Activated CD4-positive, alpha-beta T cell treated with anti-CD3 and anti-CD28 coated beads for 36 hours (primary cell): ENCODE measurements at places on chromosomes 5 and 9. TPM values are rescaled to one million over a fixed set of nuclear protein-coding genes. Genes with fewer than 3 reads are reported as not detected.

- H3K4me1 ChIP-seq, result peaks cover 19% of the 10 kb centered on the region
- H3K27ac ChIP-seq, result no peak overlapping the region
- no peaks in the 10 kb centered on the region for H3K36me3 ChIP-seq
- no peaks in the 10 kb centered on the region for H3K27me3 ChIP-seq
Observed at GRCh38 chr5:143442385-143442784, 38.9 kb upstream of the NR3C1 start.

DNA sequence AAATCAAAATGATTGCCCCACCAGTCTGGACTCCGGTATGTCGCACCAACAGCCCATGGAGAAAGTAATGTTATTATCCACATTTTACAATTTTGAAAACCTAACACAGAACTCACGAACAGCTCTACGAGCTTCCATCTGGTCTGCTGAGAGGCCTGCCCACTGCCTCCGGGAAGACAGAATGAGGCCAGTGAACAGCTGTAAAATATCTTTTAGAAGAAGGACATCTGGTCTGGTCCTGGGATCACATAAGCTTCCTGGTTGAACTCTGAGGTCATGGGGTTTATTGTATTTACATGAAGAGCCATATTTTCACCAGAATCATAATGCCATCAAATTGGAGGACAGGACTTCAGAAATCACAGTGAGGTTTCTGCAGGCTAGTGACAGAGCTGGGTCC is 89.0 kb downstream of the FRMD3 start:
- H3K27ac ChIP-seq, result no peak overlapping the region
- H3K4me1 ChIP-seq, result no peaks in the 10 kb centered on the region
- DNase-seq, result no peak
- no peaks in the 10 kb centered on the region for H3K36me3 ChIP-seq
- H3K27me3 ChIP-seq, result no peaks in the 10 kb centered on the region

DNA sequence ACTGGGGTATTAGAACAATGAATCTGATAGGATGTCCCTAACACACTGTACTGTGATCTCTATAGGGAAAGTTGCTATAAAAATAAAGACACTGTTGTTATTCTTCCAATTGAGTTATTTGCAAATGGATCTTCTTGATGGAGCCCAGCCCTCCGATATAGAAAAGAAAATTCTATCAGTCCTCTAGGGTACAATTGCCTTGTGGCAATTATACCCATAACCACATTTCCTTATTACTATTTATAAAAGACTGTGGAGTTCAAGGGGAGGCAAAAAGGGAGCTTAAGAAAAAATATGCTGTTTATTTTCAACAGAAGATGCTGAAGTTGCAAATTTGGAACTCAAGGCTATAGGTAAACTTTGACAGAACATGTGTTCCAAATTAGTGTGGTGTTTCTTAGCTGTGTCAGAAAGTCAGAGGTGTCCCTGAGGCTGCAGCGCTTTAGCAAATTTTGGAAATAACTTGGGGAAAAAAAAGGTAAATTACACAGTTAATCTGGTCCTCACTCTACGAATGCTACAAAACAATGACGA is 116.5 kb downstream of the NFIB start:
- no peak overlapping the region for H3K27ac ChIP-seq
- H3K4me3 ChIP-seq, result no peak overlapping the region
- DNase-seq, result no peak

GRCh38 chr9:127521919-127522304 is 70.6 kb downstream of the LRSAM1 start:
- peaks cover 27% of the 10 kb centered on the region for H3K36me3 ChIP-seq
- H3K4me3 ChIP-seq, result no peak overlapping the region
- no peaks in the 10 kb centered on the region for H3K27me3 ChIP-seq
- H3K4me1 ChIP-seq, result peaks cover 2% of the 10 kb centered on the region

- H3K36me3 ChIP-seq, result peaks cover 48% of the 10 kb centered on the region
- DNase-seq, result peak; percentile 73
- H3K4me1 ChIP-seq, result peaks cover 18% of the 10 kb centered on the region
- H3K27ac ChIP-seq, result no peak overlapping the region
- no peak overlapping the region for H3K4me3 ChIP-seq
Observed at GRCh38 chr9:99231711-99232110, 9.6 kb downstream of the SEC61B start.

- peaks cover 5% of the 10 kb centered on the region for H3K4me1 ChIP-seq
- H3K36me3 ChIP-seq, result no peaks in the 10 kb centered on the region
- no peak overlapping the region for H3K27ac ChIP-seq
- H3K27me3 ChIP-seq, result no peaks in the 10 kb centered on the region
Observed at GRCh38 chr5:18772475-18772874, 1138.2 kb downstream of the TAF11L14 start.

DNA sequence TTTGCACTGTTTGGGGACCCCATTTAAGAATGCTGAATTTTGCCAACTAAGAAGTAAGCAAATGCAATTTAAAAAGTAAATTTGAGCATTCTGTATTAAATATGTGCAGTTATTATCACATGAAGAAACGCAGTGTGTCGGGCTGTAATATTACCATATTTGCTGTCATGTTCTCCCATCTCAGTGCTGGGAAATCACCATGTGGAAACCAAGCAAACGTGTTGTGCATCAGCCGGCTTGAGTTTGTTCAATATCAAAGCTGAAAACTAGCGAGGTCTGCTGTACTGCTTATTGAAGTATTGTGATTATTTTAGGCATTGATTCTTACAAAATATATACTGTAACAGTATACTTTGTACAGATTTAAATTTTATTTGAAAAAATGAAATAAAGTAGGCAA is 2.6 kb downstream of the IGIP start:
- no peak for DNase-seq
- no peak overlapping the region for H3K4me3 ChIP-seq
- no peak overlapping the region for H3K27ac ChIP-seq
- no peaks in the 10 kb centered on the region for H3K27me3 ChIP-seq
- H3K36me3 ChIP-seq, result no peaks in the 10 kb centered on the region

GRCh38 chr5:10538789-10539686 is 24.8 kb upstream of the ANKRD33B start:
- DNase-seq, result no peak
- H3K36me3 ChIP-seq, result no peaks in the 10 kb centered on the region
- H3K4me1 ChIP-seq, result peaks cover 12% of the 10 kb centered on the region
- no peak overlapping the region for H3K4me3 ChIP-seq
- H3K27ac ChIP-seq, result no peak overlapping the region

- H3K27ac ChIP-seq, result no peak overlapping the region
- H3K4me1 ChIP-seq, result no peaks in the 10 kb centered on the region
- H3K36me3 ChIP-seq, result no peaks in the 10 kb centered on the region
Observed at GRCh38 chr5:39863926-39864552, 439.3 kb upstream of the DAB2 start.

DNA sequence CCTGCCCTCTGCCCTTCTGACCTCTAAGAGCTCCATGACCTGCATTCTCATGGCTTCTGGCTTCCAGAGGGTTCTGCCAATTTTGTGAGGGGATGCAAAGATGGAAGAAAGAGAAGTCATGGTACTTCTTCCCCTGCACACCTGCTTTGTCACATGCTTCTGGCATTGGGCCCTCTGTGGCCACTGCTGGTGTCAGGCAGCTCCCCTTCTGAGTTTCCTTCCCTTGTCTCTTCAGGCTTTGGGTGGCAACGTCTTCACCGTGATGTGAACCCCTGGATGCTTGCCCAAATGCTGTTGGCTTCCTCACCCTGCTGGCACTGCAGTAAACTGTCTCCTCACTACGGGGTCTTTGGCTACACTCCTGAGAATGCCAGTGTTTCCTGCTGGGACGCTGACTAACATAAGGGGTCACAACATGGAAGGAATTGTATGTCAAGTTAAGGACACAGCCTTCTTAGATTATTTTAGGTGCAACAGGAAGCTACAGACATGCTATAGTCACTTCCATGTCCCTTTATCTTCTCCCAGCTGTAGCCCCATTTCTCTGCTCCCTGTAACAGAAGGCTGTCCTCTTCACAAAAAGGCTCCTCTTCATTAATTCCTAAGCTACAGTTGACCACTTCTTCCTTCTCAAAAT is 8.9 kb upstream of the CLINT1 start:
- DNase-seq, result no peak
- H3K27me3 ChIP-seq, result no peaks in the 10 kb centered on the region
- H3K36me3 ChIP-seq, result peaks cover 2% of the 10 kb centered on the region
- no peak overlapping the region for H3K27ac ChIP-seq
- no peak overlapping the region for H3K4me3 ChIP-seq

- DNase-seq, result no peak
- no peak overlapping the region for H3K27ac ChIP-seq
- H3K4me3 ChIP-seq, result no peak overlapping the region
- H3K27me3 ChIP-seq, result no peaks in the 10 kb centered on the region
- peaks cover 53% of the 10 kb centered on the region for H3K4me1 ChIP-seq
- peaks cover 20% of the 10 kb centered on the region for H3K36me3 ChIP-seq
Observed at GRCh38 chr5:131607418-131607817, 27.6 kb downstream of the RAPGEF6 start.

GRCh38 chr9:125782718-125783117 is 35.5 kb downstream of the PBX3 start:
- H3K27me3 ChIP-seq, result no peaks in the 10 kb centered on the region
- DNase-seq, result no peak
- no peak overlapping the region for H3K27ac ChIP-seq
- no peak overlapping the region for H3K4me3 ChIP-seq
- peaks cover 16% of the 10 kb centered on the region for H3K4me1 ChIP-seq
- peaks cover 14% of the 10 kb centered on the region for H3K36me3 ChIP-seq

The IFNB1 gene
- 2.2 TPM for total RNA-seq

The LCN10 gene
- 1.2 TPM for total RNA-seq
